Endothelial cell of umbilical vein (primary cell): ENCODE measurements at places on chromosomes 2 and 18. TPM values are rescaled to one million over a fixed set of nuclear protein-coding genes. Genes with fewer than 3 reads are reported as not detected.

The CAPG gene
- total RNA-seq = 103 and 115 TPM in 2 replicates

The GAREM2 gene
- 3.1 and 4.5 TPM in 2 replicates for total RNA-seq

The KIF1A gene
- total RNA-seq = 0.64 TPM in 1 of 2 replicates, not detected in the other

The PSTPIP2 gene
- total RNA-seq = 1.6 and 3.4 TPM in 2 replicates

GRCh38 chr2:228988786-228989185 lies 282.3 kb downstream of the PID1 start:
- DNase-seq = no peak

- DNase-seq = no peak
Measured at GRCh38 chr2:233185963-233186362, 65.5 kb upstream of the ATG16L1 start.

- no peak for DNase-seq
Measured at GRCh38 chr2:214465363-214466146, 54.7 kb downstream of the VWC2L start.

DNA sequence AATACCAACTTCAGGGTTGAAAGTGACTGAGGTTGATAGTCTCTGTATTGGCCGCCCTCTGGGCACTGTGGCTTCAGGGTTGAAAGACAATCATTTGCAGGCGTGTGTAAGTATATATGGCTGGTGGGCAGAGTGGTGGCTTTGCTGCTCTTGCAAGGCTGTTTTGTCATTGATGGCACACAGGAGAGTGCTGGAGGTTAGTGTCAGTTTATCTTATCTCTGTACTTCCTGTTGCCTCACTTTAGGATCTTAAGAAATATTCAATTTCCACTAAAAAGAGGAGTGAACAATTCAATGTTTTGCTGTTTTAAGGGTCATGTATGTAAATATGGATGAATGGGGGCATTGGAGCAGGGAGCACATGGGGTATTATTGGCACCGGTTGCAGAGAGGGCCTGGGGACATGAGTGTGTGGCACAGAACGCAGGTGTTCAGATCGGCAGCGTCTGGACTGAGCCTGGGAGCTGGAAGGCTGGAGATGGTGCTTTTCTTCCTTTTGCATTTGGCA lies 51.5 kb downstream of the NCK2 start:
- no peak for DNase-seq

The UCN gene
- 0.75 TPM in 1 of 2 replicates, not detected in the other for total RNA-seq

DNA sequence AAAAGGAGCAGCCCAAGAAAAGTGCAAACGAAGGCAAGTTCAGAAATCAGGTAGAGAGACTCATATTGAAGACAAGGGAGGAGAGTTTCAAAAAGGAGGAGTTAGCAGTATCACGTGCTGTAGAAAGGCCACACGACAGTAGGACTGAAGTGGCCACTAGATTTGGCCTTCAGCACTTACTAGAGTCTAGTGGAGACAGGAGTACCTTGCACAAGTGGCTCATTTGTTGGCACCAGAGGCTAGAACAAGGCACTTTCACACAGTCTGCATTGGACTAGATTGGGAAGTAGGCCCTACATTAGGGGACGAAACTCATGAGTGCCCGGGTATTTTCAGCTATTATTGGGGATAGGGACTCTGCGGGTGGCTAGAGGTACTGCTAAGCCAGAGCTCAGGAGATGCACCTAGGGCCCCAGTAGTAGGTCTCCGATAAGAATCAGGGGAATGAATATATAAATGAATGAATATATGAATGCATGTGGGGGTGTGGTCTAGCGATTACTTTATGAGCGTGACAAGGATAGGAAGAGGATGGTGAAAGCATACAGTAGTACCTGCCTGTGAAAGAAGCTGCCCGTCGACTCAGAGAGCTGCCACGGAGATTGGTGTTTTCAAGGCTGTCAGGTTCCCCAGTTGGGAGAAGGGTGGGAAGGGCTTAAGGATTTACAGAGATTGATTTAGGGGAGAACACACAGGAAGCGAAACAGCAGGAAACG lies 1.4 kb upstream of the NCOA1 start:
- DNase-seq = no peak

The TRIM43 gene
- not detected in 2 replicates for total RNA-seq

DNA sequence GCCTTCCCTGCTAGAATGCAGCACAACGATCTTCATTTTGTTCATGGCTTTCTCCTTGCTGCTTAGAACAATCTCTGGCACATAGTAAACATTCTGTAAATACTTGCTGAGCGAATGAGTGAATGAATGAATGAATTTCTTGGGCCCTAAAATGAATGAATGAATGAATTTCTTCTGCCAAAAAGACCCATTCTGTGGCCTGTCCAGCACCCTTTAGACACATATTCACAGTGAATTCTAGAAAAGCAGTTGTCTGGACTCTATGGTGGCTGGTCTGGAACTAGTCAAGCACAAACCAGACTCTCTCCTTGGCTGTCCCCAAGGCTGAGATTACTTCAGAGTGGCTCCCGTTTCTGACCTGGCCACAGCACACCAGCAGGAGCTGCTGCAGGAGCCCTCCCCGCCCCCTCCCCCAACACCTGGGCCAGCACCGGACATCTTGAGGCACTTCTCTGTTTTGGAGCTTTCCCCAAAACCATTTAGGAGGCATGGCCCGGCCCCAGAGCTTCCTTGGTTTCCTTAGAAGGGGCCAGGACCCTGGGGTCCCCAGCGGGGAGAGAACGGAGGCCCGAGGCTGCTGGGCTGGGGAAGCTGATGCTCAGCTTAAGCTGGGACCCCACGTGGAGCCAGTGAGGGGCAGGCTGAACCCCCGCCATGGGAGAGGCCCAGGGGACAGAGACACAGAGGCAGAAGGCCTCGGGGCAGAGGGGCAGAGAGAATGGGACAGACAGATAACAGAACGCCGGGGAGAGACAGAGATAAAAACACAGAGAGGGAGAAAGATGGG lies 159.0 kb downstream of the ZFP36L2 start:
- no peak for DNase-seq

DNA sequence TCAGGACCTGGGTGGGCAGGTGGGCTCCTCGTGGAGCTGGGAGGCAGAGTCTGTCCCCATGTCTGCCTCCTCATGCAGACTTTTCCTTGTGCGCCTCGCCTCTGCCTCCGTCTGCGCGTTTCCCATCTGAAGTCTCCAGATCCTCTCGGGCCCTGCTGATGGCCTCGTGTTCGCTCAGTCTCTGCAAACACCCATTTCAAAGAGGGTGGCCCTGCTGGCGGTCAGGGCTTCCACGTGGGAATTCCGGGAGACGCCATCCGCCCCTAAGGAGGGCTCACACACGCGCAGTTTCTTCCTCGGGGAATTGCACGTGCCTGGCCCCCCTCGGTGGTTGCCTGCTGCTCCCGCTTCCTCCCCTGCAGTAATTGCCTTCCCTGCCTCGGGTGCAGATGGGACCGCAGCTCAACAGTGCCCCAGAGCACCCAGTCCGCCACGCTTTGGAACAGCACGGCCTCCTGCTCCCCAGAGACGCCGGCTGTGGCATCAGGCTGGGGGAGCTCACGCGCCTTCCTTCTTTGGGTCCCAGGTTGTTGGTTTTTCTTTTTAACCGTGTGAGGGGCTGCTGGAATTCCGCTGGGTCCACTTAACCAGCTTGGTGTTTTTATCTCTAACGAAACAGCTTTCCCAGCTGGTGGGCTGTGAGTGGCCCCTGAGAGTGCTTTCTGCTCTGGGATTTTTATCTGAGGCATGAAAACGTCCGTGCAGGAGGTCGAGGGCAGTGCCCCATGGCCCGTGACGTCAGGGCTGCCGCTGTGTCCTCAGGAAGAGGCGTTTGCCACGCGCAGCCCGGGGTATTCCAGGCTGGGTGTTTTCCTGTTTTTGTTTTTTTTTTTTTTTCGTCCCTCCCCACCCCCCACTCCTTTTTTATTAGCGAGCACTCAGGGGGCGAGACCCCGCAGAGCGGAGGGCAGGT lies 16.1 kb downstream of the NFATC1 start:
- peak; percentile 81 for DNase-seq

DNA sequence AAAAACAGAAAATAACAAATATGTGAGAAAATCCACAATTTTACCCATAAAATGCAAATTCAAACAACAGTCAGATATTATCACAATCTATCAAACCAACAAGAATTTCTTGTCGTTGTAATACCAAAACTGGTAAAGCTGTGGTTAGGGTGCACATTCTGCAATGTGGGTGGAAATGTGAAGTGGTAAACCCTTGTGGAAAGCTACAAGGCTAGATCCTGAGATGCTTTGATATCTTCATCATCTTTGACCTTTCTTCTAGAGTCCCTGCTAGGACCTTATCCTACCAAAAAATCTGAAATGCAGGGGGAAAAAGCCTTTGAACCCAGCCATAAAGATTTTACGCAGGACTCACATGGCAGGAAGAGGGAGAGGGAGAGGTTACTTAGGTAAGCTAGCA lies 17.2 kb upstream of the ATG16L1 start:
- no peak for DNase-seq

DNA sequence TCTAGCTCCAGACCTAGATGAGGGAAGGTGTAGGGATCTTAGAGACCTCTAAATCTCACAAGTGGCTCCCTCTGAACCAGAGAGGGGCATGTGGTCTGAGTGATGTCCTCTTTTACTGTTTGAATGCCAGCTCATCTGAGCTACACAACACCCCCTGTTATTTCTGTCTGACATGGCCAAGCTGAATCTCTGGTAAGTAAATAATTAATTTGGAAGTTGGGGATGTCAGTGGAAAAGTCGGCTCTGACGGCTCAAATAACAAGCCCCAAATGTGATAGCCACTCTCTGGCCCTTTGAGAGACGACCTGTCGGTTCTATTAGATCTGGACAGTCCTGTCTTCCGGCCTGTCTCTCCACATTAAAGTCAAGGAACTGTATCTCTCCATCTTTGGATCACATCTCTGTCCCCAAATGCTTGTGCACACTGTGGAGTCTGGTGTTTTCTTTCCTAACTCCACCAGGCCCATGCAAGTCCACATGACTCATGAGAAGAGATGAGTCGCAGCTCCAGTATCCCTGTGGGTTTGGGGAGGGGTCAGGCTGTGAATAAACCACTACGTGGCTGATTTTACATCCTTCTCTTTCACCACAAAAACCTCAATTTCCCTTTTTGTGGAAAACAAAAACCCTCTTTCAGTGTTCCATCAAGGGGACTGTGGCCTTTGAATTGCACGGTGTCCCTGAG lies 52.5 kb downstream of the SETBP1 start:
- DNase-seq = peak; percentile 11

The SPATA3 gene
- total RNA-seq = not detected in 2 replicates

GRCh38 chr2:161243905-161244304 lies 64.3 kb upstream of the PSMD14 start:
- no peak for DNase-seq

The DIPK1C gene
- total RNA-seq = not detected in 2 replicates

The PLEK gene
- 0.11 and 0.18 TPM in 2 replicates for total RNA-seq

- DNase-seq = no peak
Measured at GRCh38 chr2:177036747-177037146, 175.8 kb upstream of the HNRNPA3 start.

The MCM6 gene
- 48.1 and 52.6 TPM in 2 replicates for total RNA-seq

- peak; percentile 28 for DNase-seq
Measured at GRCh38 chr2:112493858-112494648, 12.1 kb downstream of the TTL start.

The ZNF892 gene
- 3.7 and 3.8 TPM in 2 replicates for total RNA-seq
